Activated naive CD8-positive, alpha-beta T cell treated with anti-CD3 and anti-CD28 coated beads, Interleukin-2, amount 10 ng/mL, durations not matched to agents 7 days and 5 days (primary cell): ENCODE measurements at places on chromosomes 5 and 9. TPM values are rescaled to one million over a fixed set of nuclear protein-coding genes. Genes with fewer than 3 reads are reported as not detected.

The MARVELD2 gene
- 0.42 TPM for total RNA-seq

DNA sequence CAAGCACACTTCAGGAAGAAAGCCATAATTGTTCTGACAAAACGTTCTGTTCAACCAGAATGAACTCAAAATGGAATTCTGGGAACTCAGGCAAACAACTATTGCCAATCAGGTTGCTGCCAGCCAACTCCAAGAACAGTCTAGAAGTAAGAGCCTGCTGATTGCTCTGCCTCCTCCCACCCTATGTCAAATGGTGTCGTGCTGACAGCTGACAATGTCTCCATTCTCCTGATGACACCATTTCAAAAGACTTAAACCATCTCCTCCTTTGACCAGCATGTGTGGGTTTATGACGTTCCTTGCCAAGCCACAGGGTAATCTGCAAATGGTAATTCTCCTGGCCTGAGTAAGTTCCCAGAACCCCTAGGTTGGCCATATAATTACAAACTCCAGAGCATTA, 21.9 kb upstream of the PLIN2 start:
- no peak for DNase-seq

- DNase-seq, result no peak
These were observed 189.7 kb downstream of the PSAT1 start for GRCh38 chr9:78486661-78487060.

The CAMK4 gene
- total RNA-seq, result 154 TPM

- no peak for DNase-seq
These were observed 215.2 kb upstream of the SNX2 start for GRCh38 chr5:122559676-122560075.

GRCh38 chr9:35814106-35814840, 569 bp downstream of the HINT2 start:
- no peak for DNase-seq

The SHC3 gene
- total RNA-seq, result not detected

The SPATA31A6 gene
- total RNA-seq, result not detected

The CMYA5 gene
- total RNA-seq, result 0.22 TPM

GRCh38 chr5:75716715-75717081, 539 bp downstream of the POC5 start:
- peak; percentile 36 for DNase-seq

GRCh38 chr5:137273511-137273910, 225.6 kb downstream of the SPOCK1 start:
- no peak for DNase-seq

DNA sequence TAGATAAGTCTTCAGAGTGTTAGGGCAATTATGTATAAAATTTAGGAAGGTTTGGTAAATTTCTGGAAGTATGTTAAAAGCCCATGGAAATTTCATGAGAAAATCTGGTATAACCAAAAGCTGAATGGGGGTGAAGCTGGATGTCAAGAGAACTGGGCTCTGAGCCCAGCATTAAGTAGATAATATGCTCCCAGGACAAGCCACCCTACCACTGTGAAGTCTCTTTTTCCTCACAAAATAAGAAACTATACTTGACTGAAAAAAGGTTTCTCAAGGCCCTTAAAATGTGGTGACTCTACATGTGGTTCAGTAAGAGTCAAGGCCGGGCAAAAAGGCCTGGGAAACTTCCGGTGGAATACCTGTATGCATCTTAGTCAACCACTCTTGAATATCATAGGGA, 310.3 kb downstream of the EBF1 start:
- no peak for DNase-seq

DNA sequence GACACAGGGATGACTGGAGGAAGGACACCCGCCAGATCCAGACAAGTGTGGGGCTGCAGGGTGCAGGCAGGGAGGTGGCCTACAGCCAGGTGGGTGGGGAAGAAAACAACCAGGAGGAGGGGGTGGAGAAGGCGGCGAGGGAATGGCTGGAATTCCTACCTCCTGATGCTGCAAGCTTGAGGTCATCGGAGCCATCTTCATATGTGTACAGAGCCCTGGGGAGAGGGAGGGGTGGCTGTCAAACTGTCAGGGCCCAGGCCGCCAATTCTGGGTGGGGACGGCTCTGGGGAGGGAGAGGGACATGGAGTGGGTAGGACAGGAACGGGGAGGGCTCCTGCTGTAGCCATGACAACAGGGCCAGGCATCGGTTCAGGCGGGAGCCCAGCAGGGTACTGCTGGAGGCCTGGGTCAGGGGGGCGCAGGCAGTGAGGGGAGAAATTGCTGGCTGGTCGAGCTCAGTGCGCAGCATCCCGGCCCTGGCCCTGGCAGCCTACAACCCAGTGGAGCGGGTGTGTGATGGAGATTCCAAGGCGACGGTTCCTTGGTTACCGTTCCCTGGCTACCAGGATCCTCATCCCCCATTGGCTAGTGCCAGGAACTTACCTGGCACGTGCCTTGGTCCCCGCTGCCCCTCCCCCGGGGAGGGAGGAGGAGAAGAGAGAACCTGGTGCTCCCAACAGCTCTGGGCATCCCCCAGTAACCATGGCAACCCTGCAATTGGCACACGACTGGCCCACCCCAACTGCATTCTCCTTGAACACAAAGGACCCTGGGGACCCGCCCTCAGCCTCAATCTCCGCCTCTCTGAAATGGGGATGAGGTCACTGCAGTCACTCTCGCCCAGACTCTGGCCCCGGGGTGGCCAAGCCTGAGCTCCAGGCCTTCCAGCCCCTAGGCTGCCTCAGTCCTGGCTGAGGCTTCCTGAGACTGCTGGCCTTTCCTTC, 4.5 kb downstream of the DBN1 start:
- no peak for DNase-seq

- no peak for DNase-seq
These were observed 365.0 kb downstream of the DMRT2 start for GRCh38 chr9:1415146-1415545.

- DNase-seq, result no peak
These were observed 64.7 kb upstream of the PALM2AKAP2 start for GRCh38 chr9:109715344-109715743.

The AGXT2 gene
- total RNA-seq, result not detected

DNA sequence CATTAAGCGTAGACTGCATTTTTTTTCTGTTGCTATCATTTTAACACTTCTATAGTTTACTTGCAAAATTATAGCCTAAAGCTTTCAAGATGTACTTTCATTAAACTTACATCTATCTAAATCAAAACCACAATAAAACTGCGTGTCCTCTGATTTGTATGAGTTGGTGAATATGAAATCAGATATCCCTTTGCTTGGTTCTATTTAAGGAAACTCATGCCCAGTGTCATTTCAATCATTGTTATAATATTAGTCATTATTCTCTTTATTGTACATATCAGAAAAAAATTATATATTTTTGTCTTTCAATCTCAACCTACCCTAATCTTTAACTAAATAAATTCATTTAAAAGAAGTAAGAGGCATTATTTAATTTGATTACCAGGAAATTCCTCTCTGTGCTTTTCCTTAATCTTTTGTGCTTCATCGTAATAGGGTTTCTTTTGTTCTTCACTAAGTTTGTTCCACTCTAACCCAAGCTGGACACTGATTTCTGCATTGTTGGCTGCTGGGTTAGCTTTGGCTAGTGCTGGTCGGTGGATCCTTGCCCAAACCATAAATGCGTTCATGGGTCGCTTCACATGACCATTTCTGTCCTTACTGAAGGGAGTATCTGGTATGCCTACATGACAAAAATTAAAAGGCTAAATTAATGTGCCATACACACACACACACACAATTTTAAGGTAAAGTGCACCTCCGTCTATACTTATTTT, 3.8 kb downstream of the SOX30 start:
- no peak for DNase-seq

The NEUROG1 gene
- total RNA-seq, result not detected

DNA sequence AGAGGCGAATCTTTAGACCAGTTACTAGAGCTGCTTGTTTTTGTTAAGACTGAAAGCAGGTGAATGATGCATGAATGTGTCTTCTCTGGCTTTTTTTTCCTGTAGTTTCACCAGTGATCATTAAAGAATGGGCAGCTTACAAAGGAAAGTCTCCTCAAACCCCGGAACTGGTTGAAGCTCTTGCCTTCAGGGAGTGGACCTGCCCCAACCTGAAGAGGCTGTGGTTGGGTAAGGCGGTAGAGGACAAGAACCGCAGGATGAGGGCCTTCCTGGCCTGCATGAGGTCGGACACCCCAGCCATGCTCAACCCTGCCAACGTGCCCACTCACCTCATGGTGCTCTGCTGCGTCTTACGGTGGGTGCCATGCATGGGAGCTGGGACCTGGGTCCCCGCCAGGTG, 33.3 kb upstream of the PHF2 start:
- no peak for DNase-seq

- DNase-seq, result no peak
These were observed 1471.1 kb upstream of the ACO1 start for GRCh38 chr9:30913331-30913730.

- peak; percentile 72 for DNase-seq
These were observed 36.6 kb upstream of the RAPGEF1 start for GRCh38 chr9:131776473-131776872.

The BRINP1 gene
- total RNA-seq, result not detected

DNA sequence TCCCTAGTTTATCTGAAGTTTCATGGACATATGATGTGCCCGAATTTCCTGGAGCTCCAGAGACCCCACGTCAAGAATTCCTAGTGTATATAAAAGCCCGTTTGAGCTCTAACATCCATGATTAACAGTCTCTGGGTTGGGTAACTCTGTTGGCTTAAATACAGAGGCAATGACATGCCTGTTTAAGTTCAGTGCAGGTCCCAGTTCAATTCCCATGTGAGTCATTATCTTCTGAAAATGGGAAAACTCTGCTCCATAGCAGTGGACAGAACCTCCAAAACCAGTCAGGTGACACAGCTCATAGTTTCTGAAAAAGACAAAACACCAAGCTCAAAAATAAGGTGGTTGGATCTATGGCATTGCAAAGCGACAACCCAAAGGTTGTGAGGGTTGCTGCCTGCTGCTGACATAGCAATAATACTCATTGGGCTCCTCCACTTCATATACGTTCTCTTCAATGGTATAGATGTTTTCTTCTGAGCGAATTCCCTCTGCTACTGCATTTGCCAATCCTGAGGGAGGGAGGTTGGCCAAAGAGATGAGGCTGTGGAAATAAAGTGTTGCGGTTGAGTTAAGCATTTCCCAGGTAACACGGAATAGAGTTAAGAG, 22.0 kb downstream of the HAVCR2 start:
- no peak for DNase-seq

GRCh38 chr5:14954616-14955343, 83.2 kb upstream of the ANKH start:
- DNase-seq, result no peak

GRCh38 chr5:35902046-35902672, 36.3 kb downstream of the CAPSL start:
- DNase-seq, result no peak

The COL27A1 gene
- 1.9 TPM for total RNA-seq

- DNase-seq, result no peak
These were observed 135.0 kb downstream of the STK32A start for GRCh38 chr5:147369742-147370374.

DNA sequence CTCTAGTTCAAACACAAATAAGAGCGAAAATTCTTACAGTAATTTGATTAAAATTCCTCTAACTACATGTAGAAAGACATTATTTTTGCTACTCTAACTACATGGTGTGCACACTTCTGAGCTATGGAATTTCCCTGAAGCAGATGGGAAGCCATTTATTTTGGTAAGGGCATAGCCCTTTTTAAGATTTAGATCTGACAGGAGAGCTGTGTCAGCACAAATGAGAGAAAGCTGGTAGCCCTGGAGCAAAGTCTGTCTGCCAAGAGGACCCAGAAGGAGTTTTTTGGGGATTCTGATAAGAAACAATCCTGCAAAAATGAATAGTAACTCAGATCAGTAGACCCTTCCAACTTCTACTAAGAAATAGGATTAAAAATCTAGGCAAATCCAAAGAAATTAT, 595.9 kb upstream of the MEF2C start:
- DNase-seq, result no peak

DNA sequence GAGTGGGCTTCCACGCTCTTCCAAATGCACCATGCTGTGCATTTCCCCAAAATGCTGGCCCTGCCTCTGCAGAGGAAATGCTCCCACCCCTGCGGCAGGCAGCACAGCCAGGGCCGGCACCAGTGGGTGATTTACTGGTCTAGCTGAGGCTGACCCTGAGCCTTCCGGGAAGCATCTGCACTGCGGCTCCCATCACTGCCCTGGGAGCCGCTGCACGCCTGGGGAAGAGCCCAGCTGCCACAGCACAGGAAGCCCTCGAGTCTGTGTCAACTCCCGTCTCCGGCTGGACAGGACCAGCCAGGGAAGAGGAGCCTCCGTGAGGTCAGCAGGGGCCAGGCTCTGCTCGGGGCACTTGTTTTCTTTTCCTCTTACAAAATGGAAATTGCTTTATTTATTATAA, 25.1 kb upstream of the EEIG1 start:
- DNase-seq, result no peak

- DNase-seq, result no peak
These were observed 5.3 kb downstream of the NFX1 start for GRCh38 chr9:33295571-33295970.

The FBXL7 gene
- total RNA-seq, result not detected

The RARS1 gene
- 69.9 TPM for total RNA-seq

DNA sequence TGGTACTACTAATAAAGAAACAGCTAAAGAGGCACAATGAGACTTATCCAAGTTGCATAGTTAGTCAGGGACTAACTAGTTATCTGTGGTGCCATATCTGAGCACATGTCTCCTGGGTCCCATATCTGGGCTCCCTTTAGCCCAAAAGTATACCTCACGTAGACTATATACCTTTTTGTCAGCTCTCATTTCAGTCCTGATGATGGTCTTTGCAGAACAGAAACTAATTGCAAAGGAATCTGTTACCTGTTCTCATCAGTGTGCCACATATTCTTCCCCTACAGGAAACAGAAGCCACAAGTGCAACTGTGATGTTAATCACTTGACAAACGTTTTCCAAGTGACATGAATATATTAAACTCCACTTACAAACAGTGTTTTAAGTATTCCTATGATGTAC, 395.2 kb downstream of the KIAA0825 start:
- no peak for DNase-seq

GRCh38 chr5:34743878-34744277, 87.8 kb downstream of the RAI14 start:
- no peak for DNase-seq

GRCh38 chr5:72209147-72210115, 102.2 kb downstream of the MAP1B start:
- no peak for DNase-seq

DNA sequence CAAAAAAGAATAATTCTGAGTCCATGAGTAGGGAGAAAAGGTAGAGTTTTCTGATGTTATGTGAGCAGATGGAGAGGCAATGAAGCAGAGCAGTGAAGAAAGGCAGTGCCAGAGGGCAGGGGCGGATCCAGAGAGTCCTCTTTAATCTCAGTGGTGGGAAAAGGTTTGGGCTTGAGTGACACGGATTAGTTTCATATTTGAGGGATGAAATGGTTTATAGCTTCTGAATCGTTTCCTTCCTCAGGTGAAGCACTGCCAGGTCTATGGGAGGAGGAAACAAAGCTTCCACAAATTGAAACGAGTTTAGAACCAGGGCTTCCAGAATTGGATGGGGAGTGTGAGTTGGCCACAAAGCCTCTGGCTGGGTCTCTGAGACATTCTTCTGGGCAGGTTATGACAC, 517.0 kb upstream of the PAPPA start:
- DNase-seq, result no peak
